ENCODE measurements at places on chromosomes 13 and 19.

DNA sequence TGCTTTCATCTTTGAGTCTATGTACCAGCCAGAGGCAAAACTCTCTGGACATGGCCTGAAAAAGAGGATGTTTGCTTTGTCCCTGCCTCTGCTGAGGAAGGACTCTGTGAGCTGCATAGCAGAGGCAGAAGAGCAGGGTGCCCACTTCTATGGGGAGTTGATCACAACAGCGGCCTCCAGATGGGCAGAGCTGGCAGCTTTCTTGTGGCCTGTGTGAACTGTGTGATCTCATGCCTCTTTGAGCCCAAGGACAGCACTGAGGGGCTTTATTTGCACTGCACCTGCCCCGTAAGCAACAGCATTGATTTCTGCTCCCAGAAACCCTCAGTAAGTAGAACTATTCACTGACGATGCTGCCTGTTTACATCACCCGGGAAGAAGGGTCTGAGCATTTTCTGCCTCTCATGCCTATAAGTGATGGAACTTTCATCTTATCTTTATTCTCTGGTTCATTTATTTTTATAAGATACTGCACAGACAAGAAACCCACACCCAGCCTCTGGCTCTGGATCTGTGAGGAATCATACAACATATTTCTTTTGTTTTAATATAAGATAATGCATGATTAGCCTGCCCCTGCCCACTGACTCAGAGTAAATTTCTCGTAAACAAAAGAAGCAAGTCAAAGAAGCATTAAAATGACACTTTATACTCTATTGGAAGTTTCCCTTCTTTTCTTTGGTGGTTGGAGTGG, 244.2 kb upstream of the SOX21 start:
- DNase-seq: no peak

GRCh38 chr19:29727906-29728305, 12.8 kb upstream of the C19orf12 start:
- DNase-seq: no peak

DNA sequence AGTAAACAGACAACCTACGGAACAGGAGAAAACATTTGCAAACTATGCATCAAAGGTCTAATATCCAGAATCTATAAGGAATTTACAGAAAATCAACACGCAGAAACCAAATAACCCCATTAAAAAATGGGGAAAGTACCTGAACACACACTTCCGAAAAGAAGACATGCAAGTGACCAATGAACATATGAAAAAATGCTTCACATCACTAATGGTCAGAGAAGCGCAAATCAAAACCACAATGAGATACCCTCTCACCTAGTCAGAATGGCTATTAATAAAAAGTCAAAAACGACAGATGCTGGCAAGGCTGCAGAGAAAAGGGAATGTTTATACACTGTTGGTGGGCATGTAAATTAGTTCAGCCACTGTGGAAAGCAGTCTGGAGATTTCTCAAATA, 29.5 kb downstream of the SLC25A15 start:
- DNase-seq: no peak

- DNase-seq: no peak
Observed at GRCh38 chr13:73984201-73984600, 150.0 kb downstream of the KLF12 start.

- DNase-seq: no peak
Observed at GRCh38 chr19:54206030-54206830, 5.6 kb downstream of the RPS9 start.

- no peak for DNase-seq
Observed at GRCh38 chr13:110158226-110158625, 148.7 kb downstream of the COL4A1 start.

GRCh38 chr19:38062959-38063761, 156.2 kb downstream of the SIPA1L3 start:
- no peak for DNase-seq

GRCh38 chr13:31943591-31943990, 88.0 kb upstream of the FRY start:
- no peak for DNase-seq

DNA sequence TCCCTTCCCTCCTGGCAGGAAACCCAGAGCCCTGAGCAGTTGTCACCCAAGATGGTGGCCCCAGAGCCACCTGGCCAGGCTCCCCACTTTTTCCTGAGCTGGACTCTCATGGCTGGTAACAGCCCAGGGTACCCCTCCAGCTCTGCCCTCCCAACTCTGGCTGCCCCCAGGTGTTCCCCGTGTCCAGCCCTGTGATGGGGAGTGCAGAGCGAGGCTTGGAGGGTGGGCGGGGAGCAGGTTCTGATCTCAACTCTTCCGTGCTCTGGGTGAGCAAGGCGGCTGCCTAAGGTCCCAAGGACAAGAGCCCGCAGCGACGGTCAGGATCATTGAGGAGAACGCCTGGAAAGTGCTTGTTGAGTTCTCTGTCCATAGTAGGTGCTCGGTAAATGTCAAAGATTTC, 54.7 kb upstream of the GAS6 start:
- no peak for DNase-seq

DNA sequence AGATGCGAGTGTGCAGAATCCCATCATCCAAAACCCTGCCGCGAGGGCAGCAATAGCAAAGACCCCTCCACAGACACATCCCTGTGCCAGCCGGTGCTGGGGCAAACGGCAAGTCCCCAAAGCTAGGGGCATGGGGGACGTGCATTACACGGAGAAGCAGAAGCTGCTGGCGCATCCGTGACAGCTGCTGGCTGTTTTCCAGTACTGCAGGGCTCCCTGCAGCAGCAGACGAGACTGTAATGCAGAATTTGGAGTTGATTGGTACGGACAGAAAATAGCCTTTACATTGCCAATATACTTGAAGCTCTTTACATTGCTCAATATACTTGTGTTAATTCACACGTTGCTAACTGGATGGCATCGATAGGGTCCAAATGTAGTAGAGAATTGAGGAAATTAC, 77.2 kb upstream of the TMTC4 start:
- no peak for DNase-seq

- no peak for DNase-seq
Observed at GRCh38 chr19:18223860-18224524, 2.2 kb downstream of the PDE4C start.

DNA sequence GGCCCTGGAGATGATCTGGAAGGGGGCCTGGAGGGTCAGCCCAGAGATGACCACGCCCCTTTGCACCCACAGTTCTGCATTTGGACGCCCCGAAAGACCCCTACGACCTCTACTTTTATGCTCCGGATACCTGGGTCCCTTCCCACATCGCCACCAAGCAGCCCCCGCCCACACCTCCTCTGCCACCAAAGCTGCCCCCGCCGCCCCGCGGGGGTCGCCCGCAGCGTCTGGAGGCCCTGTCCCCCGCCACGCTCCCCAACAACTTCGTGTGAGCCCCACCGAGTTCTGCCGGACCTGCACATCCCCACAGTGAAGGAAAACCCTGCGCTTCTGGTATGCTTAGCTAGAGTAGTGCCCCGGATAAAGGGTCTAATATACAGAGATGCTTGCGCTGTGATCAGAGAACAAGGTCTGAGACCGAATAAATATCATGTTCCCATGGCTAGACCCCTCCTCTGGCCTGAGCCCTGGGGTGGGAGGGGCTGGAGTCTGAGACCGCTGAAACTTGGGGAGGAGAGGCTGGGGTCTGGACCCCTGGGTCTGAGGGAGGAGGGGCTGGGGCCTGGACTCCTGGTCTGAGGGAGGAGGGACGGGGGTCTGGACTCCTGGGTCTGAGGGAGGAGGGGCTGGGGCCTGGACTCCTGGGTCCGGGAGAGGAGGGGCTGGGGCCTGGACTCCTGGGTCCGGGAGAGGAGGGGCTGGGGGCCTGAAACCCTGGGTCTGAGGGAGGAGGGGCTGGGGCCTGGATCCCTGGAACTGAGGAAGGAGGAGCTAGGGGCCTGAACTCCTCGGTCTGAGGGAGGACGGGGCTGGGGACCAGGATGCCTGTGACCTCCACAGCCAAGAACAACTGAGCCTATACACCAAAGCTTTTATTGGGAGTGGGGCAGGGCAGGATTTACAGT, 3.6 kb downstream of the GFY start:
- no peak for DNase-seq

GRCh38 chr19:3499738-3500428, 591 bp downstream of the DOHH start:
- no peak for DNase-seq

DNA sequence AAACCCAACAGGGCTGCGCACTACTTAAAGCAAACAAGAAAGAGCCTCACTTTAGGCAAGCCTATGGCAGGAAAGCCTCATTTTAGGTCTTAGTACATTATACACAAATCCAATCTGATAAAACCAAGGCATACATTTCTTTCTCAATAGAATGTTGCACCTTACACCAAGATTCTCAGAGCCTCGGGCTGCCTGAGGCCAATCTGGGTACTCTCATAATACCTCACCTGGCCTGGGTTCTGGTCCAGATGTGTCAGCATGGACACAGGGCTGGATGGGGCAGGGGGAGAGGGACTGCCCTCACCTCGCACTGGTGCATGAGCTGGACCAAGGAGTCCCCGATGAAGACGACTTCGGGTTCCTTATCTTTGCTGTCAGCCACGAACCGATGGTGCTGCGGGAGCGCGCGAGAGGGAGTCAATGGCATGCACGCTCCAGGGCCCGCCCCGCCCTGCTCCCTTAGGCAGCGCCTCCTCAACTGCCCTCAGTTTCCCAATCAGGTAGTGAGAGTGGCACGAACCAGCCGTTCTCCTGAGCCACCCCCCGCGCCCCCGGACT, at the start of gene PRR19:
PRR19 (plus strand) TSS at position 487 of the 558 bp plus-strand sequence. CDS start 7,453 bp downstream, outside the sequence.
- DNase-seq: no peak

- no peak for DNase-seq
Observed at GRCh38 chr19:8513036-8513686, 806 bp downstream of the ZNF414 start.

GRCh38 chr13:98984983-98985382, 7.1 kb upstream of the DOCK9 start:
- DNase-seq: no peak

- DNase-seq: no peak
Observed at GRCh38 chr19:35913589-35913988, 5.5 kb upstream of the TYROBP start.

DNA sequence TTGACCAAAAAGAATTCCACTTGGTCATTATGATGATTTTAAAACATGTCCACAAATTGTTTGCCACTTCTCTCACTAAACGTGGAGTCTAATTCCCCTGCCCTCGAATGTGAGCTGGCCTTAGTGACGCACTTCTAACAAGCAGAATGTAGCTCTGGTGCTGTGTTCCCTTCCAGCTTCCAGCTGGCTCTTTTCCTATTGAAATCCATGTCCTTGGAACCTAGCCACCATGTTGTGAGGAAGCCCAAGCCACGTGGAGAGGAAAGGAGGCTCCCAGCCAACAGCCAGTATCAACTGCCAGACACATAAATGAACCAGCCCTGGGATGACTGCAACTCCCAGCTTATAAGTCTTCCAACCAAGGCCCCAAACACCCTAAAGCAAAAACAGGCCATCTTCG, 23.6 kb upstream of the CEBPA start:
- no peak for DNase-seq

DNA sequence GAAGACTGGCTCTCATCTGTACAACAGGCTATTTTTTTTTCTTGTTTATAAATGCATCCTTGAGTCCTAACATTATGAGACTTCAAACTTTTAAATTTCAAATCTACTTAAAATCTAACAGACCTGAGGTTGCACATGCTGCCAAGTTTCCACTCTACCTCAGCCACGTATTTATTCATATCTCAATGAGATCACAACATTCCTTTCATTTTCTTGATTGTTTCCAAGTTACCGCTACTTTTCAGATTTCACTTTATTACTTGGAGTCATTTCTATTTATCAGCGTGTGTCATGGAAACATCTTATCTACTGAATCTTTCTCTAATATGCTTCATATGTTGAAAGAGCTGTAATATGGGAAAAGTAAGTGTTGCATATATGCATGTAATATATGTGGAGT, 1257.5 kb upstream of the ATXN8OS start:
- DNase-seq: no peak

- no peak for DNase-seq
Observed at GRCh38 chr13:84651288-84651687, 769.0 kb upstream of the SLITRK1 start.

DNA sequence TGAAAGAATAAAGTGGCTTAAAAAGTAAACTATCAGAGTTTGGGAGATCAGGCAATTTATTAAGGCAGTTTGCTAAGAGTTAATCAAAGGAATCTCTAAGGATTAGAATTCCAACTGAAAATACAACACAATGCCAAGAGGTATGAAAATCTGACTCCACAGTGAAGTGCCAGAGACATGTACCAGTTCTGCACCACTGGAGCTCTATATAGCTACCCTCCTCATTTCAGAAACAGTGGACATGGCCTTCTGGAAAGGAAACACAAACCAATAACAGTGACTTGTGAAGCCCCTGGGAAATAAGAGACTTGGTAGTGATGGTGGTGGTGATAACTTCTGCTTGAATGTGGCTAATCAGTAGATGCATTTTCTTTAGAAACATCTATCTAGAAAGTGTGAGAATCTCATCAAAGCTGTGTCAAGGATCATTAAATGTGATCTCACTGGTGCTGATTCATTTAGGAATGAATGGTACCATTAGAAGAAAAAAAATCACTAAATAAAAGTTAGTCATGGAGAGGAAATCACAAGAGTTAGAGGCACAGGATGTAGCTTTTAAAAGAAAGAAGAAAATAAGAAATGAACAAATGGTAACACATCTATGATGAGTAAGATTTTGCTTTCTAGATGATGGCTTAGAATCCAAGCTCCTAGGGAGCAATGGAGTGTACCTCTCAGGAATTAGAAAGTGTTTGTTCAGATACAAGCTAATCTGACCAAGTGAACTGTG, 20.1 kb upstream of the N4BP2L1 start:
- no peak for DNase-seq

- no peak for DNase-seq
Observed at GRCh38 chr19:18861235-18861634, 29.5 kb downstream of the UPF1 start.
